ENCODE measurements at places on chromosomes 4 and X.

DNA sequence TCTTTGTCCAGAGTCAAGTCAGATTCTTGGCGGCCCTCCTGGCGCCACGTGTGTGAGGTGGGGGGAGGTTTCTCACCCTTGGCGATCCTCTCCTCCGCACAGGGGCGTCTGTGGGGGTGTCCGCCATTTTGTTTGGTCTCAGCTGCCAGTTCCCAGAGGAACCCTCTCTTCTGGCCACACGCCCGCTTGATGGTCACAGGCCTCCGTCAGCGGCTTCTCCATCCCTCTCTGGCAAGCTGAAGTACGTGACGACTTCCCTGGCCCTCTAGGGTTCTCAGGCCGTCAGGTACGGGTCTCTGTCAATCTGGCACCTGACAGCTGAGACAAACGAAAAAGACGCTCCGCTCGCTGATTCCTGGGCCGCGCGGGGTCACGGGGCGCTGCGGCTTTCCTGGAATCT lies 272.6 kb downstream of the TRIML1 start:
- DNase-seq: no peak

DNA sequence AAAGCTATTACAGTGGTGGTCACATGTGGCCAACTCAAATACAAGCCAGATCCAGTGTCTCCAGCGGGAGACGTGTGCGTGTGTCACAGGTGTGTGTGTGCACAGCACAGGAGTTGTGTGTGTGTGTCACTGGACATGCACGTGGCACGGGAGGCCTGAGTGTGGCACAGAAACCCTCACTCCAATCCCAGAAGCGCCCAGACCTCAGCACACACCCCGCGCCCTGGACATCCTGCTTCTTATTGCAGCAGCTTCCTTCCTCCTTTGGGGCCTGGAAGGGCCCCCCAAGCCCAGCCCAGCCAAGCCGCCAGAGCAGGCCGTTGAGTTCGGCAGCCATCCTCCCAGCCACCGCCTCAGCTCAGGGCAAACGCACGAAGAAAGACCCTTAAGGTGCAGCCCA lies 37.9 kb downstream of the ACOX3 start:
- no peak for DNase-seq

- DNase-seq: no peak
These were observed 183.8 kb upstream of the NUDT10 start for GRCh38 chrX:51148848-51149247.

GRCh38 chrX:38220415-38221390 lies at the start of gene SRPX:
Gene SRPX (minus strand): TSS chrX:38220871. CDS start chrX:38220792, 79 bp downstream.
- DNase-seq: no peak

GRCh38 chr4:108240366-108240765 lies 71.6 kb upstream of the LEF1 start:
- DNase-seq: no peak

GRCh38 chr4:107854356-107855022 lies 29.8 kb downstream of the SGMS2 start:
- no peak for DNase-seq

DNA sequence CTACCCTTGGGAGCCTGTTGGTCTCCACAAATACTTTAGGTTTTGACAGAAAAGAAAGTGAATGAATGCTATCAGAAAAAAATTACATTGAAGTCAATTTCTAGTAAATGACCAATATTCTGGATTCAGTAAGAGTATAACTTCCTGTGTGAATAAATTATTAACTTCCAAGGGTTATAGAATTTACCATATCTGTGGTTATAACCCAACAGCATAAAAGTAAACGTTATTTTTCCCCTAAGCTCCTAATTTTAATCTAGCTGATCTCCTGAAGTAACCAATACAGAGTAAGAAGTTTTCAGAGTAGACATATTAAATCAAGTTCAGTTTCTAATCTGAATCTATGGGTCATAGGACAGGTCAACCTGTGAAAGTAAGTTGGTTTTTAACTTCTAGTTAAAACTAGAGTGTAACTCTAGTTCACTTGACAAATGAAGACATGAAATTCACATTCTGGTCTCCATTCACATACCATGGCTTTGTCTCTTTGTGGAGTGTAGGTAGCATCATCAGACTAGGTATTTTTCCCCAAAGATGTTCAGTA lies 22.8 kb downstream of the DTHD1 start:
- DNase-seq: no peak

- DNase-seq: no peak
These were observed 85.6 kb downstream of the CPE start for GRCh38 chr4:165464376-165464775.

DNA sequence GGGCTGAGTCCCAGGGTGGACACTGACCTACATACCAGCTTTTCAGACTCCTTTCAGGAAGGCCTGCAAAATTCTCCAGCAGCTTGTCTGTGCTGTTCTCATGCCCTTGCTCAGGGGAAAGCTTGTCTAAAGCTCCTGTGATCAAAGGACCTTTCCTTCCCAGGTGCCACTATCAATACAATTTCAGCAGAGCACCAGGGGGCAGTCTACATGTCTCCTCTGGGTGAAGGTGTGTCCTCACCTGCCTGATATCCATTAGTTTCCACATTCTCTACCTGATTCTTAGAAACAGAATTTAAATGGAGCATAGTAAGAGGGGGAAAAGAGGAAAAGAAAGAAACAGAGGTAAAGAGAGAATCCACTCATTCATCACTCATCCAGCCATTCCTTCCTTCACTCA lies 114.2 kb downstream of the PPARGC1A start:
- no peak for DNase-seq

DNA sequence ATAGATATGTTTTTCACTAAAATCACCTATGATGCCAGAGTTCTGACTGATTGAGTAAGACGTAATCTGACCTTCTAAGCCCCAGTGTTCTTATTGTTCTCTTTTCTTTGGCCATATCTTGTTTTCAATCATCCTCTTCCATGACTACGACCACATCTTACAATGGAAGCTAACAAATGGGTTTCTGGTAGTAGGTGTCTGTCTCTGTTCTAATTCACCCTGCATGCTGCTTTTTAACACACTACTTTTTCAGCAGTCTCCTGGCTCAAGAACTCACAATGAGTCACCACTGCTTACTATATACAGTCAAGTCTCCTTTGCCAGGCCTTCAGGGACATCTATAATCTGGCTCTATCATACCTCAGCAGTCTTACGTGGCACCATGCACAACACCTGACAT lies 146.1 kb downstream of the NEXMIF start:
- DNase-seq: no peak

Data from cortex of kidney (tissue), 1 donor.